GM23338 (cell line): ENCODE measurements at places on chromosomes 3 and 15.

- no peak for DNase-seq
Measured at GRCh38 chr3:30623351-30623750, 16.9 kb downstream of the TGFBR2 start.

- DNase-seq, result no peak
Measured at GRCh38 chr3:148681080-148681479, 16.6 kb upstream of the AGTR1 start.

DNA sequence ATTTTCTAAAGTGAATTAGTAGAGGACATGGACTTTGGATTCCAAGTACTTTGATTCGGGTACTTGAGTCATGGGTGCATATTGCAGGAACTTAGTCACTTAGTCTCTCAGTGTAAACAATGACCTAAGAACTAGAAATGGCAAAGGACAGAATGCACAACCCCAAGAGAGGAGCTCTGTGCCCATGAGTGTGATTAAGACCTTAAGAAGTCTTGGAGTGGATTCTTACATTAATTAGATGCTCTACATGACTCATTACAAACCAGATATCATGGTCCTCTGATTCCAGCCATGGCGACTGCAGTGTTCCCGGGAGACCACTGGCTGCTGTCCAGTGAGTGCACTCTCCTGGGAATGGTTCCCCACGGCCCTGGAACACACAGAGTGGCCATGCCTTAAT is 251.5 kb downstream of the GABRG3 start:
- no peak for DNase-seq

DNA sequence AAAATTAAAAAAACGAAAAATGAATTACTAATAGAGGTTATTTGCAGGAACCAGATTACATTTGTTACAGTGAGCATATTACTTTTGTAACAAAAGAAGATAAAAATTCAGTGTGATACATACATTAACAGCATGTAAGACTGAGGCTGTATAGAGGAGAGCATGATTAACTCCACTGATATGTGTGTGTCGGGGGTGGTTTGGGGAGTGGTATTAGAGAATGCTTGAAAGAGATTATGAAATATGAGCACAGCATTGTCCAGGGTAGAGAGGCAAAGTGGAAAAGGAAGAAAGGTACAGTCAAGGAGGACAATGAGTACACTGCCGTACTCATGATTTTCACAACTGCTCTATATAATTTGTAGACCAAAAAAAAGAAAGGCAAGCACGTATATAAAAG is 62.9 kb upstream of the LRRFIP2 start:
- no peak for DNase-seq

DNA sequence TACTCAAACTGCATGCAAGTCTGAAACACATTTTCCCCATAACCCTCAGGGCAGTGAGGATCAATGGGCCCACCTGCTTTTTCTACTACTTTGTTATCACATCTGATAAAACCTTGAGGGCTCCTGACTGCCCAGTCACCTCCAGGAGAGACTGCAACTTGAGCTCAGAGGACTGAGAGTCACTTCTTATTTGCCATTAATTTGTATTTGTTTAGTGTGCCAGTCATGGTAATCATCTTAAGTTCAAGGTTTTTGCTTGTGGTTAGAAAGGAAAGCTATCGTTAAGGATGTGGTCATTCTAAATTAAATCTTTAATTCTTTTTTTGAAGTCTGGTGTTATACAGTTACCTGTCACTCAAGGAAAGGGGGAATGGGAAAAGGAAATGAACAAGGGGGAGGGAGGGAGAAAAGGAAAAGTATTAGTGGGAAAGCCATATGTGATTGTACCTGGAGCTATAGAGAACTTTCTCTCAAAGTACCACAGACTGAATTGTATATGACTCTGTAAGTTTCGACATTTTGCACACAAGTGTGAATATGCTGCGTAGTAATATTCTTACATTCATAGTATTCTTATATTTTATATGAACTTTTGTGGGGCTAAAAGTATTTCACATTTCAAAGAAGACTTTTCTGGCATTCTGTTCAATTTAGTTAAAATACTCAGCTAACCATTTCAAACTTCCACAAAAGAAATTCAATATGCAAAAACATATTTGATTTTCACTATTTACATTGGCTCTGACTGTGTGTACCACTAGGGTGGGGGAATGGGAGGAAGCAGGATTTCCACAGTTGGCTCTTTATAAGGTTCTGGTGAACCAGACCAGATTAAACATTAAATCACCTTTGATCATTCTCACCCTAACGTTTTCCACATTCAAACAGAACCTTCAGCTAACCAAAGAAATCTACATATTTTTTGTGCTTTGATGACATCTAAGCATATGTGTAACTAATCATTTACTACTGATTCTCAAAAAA is 166.5 kb upstream of the ATP11B start:
- no peak for DNase-seq

- DNase-seq, result no peak
Measured at GRCh38 chr15:58678683-58679082, 70.8 kb downstream of the ADAM10 start.

- DNase-seq, result no peak
Measured at GRCh38 chr15:90519688-90520087, 10.0 kb upstream of the CRTC3 start.

- no peak for DNase-seq
Measured at GRCh38 chr3:67635257-67635656, 19.2 kb downstream of the SUCLG2 start.

DNA sequence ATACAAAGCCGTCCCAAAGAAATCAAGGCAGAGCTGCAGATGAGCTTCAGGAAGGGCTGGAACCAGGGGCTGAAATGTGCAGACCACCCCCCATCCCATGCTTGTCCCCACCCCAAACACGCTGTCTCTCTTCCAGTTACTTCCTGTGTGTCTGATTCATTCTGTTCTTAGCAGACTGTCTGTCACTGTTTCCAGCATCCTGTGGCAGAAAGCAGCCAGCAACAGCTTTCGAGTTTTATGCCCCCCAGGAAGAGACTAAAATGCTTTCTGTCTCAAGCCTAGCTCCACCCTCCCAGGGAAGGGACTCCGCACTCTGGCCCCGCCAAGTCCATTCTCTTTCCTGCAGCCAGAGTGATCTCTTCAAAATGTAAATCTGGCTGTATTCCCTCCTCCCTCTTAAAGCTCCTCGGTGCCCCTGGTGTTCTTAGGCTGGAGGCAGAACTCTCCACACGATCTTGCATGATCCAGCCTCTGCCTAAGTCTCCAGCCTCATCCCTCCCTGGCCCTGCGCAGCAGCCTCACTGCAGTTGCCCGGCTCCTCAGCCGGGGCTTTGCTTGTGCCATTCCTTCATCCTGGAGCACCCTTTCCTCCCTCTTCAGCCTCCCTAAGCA is 41.5 kb downstream of the HRH1 start:
- DNase-seq, result peak; percentile 38

GRCh38 chr3:46848271-46849044 is 14.8 kb downstream of the MYL3 start:
- peak; percentile 87 for DNase-seq

DNA sequence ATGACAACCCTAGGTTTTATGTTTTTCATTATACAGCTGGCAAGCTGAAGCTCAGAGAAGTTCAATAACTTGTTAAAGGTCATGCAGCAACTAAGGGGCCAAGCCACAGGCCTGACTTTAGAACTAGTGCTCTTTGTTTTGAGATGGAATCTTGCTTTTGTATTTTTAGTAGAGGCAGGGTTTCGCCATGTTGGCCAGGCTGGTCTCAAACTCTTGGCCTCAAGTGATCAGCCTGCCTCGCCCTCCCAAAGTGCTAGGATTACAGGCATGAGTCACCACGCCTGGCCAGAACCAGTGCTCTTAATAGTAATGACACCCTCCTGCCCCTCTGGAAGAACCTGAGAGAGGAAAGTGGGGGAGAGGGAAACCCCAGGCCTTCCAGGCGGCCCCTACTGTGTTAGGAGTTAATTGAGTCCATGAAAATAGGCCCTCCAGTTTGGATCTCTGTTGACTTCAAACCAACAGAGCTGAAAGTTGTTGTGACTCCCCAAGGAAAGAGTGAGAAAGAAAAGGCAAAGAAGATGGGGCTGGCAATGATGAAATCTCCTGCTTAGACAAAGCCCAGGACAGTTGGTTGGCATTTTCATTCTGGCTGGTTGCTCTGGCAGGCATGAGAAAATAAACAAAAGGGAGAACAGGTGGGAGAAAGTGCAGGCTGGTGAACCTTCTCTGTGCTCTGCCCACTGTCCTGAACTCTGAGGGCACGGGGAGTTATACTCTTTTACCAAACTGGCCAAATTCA is 3.6 kb upstream of the PRRT3 start:
- DNase-seq, result no peak

- peak; percentile 52 for DNase-seq
Measured at GRCh38 chr3:132803889-132804288, 81.7 kb upstream of the NPHP3 start.

DNA sequence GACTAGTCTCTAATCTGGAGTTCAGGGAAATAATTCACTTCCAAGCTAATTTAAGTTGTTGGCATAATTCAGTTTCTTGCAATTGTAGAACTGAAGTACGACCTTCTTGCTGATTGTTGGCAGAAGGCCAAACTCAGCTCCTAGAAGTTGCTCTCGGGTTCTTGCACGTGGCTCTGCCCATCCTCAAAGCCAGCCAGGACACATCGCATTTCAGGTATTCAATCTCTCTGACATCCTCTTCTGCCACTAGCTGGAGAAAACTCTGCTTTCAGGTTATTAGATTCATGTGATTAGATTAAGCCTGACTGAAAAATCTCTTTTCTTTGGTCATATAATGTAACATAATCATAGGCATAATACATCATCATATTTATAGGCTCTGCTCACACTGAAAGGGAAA is 362.0 kb downstream of the ZPLD1 start:
- no peak for DNase-seq

- DNase-seq, result no peak
Measured at GRCh38 chr3:46116996-46117395, 89.7 kb upstream of the XCR1 start.

GRCh38 chr3:197369545-197369944 is 71.1 kb upstream of the DLG1 start:
- no peak for DNase-seq

- DNase-seq, result no peak
Measured at GRCh38 chr15:40075298-40076044, 33.2 kb downstream of the BMF start.

- DNase-seq, result peak; percentile 53
Measured at GRCh38 chr3:142962520-142963233, 797 bp downstream of the PAQR9 start.

DNA sequence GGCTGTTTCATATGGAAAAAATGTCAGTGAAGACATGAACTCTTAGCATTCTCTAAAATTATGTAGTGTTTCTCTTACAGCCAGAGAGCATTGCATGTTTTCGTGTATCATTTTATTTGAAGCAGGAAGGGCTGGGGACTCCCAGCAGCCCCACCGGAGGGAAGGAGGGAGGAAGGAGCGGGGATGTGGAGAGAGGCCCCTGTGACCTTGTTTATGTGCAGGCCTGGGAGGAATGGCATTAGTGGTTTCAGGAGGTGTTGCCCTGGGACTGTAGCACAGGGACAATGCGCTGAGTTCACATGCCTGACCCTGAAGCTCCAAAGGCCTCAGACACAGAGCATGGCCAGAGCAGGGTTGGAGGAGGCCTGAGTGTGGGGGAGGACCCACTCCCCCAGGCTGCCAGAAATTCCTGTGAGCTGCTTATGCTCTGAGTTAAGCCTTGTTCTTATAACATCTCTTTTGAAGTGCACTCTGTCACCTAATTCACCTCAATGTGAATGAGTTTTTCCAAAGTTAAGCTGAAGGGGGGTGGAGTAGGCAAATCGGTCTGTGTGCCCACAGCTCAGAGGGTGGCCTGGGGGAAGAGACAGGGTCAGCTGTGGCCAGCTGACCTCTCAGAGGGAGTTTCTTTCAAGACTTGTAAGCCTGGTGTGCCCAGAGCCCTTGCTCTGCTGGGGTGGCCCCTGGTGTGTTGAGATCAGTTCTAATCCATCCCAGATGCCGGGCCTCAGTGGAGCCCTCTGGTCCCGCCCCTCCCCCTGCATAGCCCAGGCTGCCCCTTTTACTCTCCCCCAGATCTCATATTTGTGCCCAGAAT is 3.9 kb upstream of the RNU6-1 start:
- no peak for DNase-seq

DNA sequence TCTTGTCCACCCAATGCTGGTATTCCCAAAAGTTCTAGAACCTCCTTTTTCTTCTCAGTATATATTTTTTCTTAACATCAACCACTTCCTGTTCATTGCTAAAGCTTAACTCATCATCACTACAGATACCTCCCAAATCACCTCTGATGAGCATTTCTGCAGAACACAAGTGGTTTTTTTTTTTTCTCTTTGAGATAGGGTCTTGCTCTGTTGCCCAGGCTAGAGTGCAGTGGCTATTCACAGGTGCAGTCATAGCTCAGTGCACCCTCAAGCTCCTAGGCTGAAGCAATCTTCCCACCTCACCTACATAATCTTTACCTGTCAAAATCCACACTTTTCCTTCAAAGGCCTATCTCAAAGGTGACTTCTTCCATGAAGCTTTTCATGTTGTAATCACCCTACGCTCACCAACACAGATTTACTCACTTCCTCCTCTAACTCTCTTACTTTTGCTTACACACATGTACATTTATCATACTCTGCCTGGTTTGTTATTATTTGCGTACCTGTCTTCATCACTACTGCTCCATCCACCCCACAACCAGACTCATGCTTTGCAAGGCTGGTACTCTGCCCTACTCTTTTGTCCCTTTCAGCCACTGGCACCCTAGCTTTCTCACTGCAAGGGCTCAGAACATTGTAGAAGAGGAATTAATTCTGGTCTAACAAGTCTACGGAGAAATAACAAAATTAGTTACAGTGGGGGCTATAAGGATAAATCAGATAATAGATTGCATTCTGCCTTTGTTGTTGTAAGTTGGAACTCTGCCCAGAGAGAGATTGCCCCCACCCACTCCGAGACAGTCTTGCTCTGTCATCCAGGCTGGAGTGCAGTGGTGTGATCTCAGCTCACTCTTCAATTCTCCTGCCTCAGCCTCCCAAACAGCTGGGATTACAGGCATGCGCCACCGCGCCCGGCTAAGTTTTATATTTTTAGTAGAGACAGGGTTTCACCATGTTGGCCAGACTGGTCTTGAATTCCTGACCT is 27.5 kb downstream of the HERC1 start:
- DNase-seq, result no peak

DNA sequence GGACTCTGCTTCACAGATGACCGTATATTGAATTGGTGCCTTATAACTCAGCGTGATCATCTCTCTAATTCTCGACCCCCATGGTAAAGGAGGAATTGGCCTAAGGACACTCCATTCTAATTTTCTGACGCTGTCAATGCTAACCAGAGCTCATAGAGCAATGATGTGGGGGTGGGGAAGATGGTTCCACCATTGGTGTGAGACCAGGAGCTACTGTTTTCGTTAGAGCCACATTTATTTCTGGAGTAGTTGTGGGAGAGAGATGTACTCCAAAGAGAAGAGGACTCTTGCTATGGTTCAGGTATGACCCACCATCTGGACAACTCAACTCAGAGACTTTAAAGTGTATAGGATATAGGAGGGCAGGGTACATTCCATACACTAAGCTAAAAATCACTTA is 16.3 kb downstream of the ZBTB38 start:
- no peak for DNase-seq
